NCI-H748 treated with DMSO at 0.1 percent for 48 hours (cell line): ENCODE measurements at places on chromosomes 4 and X.

GRCh38 chrX:134933911-134934310 is 56.9 kb upstream of the SMIM10 start:
- DNase-seq, result no peak

DNA sequence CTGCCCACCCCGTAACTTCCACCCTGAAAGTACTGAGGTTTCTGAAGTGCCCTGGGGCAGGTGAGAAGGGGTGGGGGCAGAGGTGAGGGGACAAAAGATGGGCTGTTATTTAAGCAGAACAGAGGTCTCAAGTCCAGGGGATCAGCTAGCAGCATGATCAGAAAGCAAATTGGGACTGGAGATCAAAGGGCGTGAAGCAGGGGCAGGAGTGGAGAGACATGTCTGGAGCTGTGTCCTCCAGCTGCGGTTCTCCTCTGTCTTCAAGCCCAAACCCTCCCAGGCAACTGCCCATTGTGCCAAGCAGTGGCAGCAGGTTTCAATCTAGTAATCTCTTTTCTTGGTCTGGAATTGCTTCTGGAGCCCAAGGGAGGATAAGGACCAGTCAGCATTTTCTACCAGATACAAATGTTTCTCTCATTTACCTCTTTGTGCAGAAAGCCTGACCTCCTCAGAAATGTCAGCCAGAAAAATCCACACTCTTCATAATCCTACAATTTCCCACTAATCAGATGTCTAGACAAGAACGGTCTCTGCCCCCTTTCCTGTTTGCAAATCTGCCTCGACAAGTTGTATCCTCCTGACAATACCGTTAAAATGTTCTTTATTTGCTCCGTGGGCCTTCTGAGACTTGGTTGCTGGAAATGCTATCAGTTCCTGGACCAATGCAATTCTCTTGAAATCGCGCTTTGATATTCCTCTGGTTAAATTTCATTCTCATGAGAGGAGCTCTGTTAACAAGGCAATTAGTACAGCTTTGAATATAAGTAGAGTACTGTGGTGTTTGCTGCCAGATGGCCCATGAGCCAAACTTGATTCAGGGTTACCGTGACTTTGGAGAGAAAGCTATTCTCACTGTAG is 23.2 kb upstream of the RASL11B start:
- DNase-seq, result no peak

- no peak for DNase-seq
Observed at GRCh38 chrX:135425026-135425965, 3.6 kb downstream of the SMIM10L2A start.

DNA sequence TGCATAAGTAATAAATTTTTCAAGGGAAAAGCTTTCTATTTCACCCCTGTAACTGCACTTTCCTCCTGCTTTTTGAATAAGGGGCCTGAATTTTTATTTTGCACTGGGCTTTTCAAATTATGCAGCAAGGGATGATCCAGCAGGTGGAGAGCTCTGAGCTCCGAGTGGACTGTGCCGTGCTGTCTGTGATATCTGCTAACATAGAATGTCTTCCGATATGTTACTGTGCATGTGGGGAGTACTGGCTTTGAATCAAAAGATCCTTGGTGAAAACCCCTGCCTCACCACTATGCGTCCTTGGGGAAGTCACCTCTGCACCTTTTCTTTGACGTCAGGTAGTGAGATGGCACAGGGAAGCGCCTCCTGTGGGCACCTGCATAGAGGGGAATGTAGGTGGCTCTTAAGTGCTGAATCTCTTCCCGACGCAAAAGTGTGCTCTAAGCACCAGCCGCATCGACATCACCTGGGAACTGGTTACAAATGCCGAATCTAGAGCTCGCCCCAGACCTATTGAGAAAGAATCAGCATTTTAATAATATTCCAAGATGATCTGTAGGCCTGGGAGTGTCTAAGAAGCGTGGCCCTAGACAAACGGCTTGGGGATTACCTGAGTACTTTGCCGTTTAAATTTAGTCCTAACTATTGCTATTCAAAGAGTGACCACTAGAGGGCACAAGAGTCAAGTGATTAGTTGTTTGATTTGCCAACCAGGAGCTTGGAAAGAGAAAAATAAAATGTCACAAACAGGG is 19.2 kb upstream of the WFS1 start:
- DNase-seq, result peak; percentile 54

DNA sequence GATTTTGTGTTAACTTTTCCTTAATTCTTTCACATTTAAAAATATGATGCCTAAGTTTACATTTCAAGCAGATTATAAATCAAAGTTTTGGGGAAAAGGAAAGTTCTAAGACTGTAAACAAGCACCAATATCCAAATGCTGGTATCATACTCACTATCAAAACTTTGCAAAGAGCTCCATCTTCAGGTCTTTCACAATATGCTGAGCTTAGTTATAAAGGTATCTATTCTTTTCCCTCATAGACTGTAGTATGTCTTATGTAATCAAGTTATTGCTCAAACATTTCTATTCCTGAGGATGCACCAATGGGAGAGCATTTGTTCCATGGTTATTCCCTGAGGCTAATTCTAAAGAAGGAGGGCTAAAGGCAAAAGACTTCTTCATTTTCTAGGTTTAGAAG is 207.9 kb upstream of the FAM241A start:
- peak; percentile 49 for DNase-seq

DNA sequence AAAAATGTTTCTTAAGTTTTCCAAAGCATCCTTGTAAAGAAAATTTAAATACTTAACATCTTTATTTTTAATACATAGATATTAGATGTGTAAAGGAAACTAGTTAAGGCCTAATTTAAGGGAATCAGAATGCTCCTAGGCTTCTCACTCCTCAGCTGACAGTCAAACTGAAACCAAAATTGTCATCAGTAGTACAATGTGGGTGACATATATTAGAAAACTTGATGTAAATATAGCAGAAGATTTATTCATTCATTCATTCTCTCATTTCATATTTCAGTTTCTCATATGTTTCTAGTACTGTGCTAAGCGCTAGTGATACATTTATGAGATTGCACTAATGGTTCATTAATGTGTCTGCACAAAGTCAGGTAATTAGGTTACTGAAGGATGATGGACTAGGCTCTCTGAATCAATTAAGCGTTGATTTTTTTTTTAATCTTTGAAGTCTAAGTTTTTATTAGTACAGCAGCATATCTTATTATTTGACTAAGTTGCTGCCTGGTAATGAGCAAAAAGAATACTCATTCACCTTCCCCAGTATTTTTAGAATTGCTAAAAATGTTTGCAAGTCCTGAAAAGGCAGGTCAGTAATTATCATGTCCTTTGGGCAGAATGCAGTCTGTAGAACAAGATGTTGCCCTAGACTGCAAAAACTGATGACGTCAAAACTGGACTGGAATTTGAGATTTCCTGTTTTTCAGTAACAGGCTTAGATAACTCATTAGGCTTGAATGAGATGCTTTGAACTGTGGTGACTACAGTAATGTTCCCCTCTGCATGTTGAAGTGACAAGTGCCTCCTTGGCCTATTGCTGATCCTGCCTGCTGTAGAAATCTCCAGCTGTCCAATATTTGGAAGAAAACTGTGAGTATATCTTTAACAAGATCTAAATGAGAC is 128.7 kb downstream of the ARHGAP24 start:
- no peak for DNase-seq

- DNase-seq, result no peak
Observed at GRCh38 chrX:39728025-39728424, 369.7 kb downstream of the BCOR start.

GRCh38 chr4:140971077-140971792 is 162.0 kb downstream of the RNF150 start:
- no peak for DNase-seq

DNA sequence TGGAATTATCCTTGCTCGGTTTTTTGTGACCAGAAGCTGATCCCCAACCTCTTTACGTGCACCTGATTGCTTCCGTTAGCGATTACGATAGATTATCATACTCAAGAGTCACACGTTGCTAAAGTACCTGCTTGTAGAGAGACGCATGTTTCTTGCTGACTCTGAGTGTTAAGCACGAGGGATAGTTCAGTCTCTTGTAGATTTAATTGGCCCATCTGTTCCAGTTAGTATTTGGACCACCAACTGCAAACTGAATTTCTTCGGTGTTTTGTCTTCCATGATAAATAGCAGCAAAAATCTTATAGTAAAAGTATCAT is 516 bp upstream of the COX18 start:
- DNase-seq, result no peak

- no peak for DNase-seq
Observed at GRCh38 chr4:111707491-111707890, 437.8 kb upstream of the FAM241A start.

GRCh38 chr4:77349796-77350195 is 192.8 kb downstream of the CCNG2 start:
- peak; percentile 25 for DNase-seq

GRCh38 chrX:3046253-3047240 is 5.3 kb downstream of the ARSF start:
- DNase-seq, result no peak

DNA sequence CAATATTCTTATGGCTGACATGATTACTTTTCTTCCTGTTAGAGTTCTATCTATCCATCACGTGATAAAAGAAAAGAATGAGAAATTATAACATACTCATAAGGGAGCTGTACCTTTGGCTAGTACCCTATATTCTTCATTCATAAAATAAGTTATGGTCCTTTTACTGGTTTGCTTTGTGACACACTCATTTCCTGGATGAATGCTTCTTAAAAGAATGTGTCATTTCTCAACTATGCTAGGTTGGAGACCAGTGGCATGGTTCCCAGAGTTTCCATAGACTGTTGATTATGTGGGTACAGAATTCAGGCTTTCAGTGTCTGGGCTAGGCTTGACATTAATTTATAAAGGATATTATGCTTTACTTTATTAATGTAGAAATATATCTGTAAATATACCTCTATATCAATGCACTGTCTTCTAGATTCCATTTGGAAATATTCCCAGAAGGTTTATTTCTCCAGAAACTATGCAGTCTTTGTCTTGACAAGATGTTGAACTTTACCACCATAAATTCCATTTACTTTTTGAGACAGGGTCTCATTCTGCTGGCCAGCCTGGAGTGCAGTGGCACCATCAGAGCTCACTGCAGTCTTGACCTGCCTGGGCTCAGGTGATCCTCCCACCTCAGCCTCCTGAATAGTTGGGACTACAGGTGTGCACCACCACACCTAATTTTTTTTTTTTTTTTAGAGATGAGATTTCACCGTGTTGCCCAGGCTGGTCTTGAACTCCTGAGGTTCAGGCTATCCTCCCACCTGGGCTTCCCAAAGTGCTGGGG is 23.8 kb downstream of the NUDT6 start:
- no peak for DNase-seq

GRCh38 chrX:85111347-85111746 is 107.7 kb downstream of the APOOL start:
- DNase-seq, result no peak

GRCh38 chrX:7146020-7146702 is 1.4 kb upstream of the STS start:
- no peak for DNase-seq

GRCh38 chr4:156137679-156138473 is 184.2 kb upstream of the CTSO start:
- DNase-seq, result peak; percentile 56

DNA sequence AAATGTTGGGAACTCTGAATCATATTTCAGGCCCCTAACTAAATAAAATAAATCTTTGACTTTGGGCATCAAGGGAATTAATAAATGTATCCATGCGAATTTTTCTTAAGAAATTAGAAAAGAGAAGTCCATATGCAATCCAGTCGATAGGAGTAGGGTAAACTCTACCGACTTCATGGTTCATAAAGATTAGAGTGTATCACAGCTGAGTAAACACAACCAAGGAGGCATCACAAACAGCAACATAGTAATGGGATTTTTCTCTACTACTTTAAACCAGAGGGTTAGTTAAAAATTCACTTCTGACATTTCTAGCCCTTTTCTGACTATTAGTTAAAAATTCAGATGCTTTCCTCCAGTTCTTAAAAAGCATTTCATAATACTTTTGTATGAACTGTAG is 19.9 kb downstream of the SEPTIN11 start:
- no peak for DNase-seq

- no peak for DNase-seq
Observed at GRCh38 chrX:13815664-13816063, 1.2 kb downstream of the GPM6B start.

GRCh38 chr4:25001509-25001908 is 29.2 kb downstream of the LGI2 start:
- DNase-seq, result no peak

DNA sequence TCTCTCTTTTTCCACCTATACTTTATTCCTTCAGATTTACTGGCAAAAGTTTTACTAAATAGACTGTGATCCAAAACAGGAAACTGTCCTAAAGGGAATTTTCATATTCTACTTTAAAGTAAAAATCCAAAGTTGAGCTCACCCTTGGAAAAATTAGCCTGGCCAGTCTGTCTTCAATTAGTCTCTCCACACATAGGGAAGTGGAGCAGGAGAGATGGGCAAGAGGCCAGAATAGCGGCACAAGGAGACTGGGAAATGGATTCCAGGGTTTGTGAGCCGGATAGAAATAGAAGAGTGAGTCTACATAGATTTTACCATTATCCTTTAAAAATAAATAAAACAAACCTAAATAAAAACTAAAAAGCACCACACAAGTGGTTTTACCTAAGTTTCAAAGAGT is 16.2 kb upstream of the FRMD7 start:
- no peak for DNase-seq

DNA sequence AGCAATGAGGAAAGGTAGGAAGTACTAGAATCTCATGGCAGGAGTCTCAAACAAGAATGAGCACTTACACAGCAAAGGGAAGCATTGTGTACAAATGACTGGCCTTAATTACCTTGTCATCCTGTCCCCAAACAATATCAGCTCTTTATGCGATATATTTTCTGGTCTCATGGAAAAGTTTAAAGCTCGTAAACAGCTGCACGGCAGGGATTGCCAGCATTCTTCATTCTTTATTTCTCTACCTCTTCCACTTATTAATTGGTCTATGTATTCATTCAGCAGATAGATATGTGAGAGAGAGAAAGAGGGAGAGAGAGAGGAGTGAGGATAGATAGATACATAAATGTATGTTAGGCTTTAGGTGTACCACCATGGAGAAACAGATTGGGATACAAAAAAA is 155.8 kb upstream of the FAT4 start:
- DNase-seq, result no peak

- DNase-seq, result no peak
Observed at GRCh38 chr4:16160457-16160856, 65.8 kb downstream of the TAPT1 start.

DNA sequence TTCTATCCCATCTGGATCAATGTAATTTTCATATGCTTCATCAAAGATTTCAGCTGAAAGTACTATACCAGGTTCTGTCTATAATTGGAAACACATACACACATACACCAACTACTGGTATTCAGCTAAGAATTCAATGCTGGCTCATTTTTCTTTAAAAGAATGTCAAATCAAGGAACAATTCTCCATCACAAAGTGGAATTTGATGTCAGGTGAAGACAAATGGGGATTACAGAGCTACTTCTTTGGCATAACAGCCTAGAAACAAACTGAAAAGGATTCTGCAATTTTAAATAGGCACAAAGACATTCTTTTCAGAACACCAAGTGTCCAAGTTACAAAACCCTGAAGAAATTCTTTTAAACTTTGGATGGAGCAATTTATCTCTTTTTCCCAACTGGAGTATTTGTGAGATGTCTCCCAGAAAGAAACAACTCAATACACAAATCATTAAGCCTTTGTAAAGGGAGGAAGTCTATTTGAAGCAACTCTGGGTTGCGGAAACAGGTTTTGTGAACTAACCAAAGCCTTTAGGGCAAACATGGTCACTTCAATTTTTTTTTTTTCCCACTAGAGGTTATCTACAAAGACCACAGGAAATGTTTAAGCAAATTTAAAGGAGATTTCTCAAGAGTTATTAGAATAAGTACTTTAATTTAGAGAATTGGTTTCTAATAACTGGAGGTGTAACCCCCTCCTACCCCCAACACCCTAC is 1.9 kb upstream of the FAM9C start:
- DNase-seq, result no peak
